ENCODE measurements at places on chromosomes 2 and 18. TPM values are rescaled to one million over a fixed set of nuclear protein-coding genes. Genes with fewer than 3 reads are reported as not detected.

Gene CTDSP1
- 49.0 TPM for total RNA-seq

Gene PSMA8
- not detected for total RNA-seq

Gene PLA2R1
- 1.3 TPM for total RNA-seq

Gene M1AP
- total RNA-seq, result 1.7 TPM

Gene LYG1
- 0.12 TPM for total RNA-seq

Gene CNTNAP5
- not detected for total RNA-seq

Gene SCG2
- 0.06 TPM for total RNA-seq

Gene RGPD4
- total RNA-seq, result not detected

Gene RNF144A
- 14.1 TPM for total RNA-seq

Gene DUSP19
- total RNA-seq, result 0.17 TPM

Gene MGAT4A
- total RNA-seq, result 1.5 TPM

Gene RUFY4
- not detected for total RNA-seq

Gene TSGA10
- 2.5 TPM for total RNA-seq

Gene SERPINB11
- total RNA-seq, result not detected

Gene DNAJC27
- 2.2 TPM for total RNA-seq

Gene ATOH8
- 0.52 TPM for total RNA-seq

Gene SPATA3
- not detected for total RNA-seq

Gene PARD6G
- total RNA-seq, result 3.6 TPM

Gene DLX1
- total RNA-seq, result 0.22 TPM
